ENCODE measurements at places on chromosomes 3 and 15. TPM values are rescaled to one million over a fixed set of nuclear protein-coding genes. Genes with fewer than 3 reads are reported as not detected.
A peak's percentile ranks its signal among the peaks of the same experiment; 100 is the strongest.

SEMA3F gene
- 1.5 TPM for total RNA-seq

IL17RE gene
- total RNA-seq = 0.29 TPM

DNA sequence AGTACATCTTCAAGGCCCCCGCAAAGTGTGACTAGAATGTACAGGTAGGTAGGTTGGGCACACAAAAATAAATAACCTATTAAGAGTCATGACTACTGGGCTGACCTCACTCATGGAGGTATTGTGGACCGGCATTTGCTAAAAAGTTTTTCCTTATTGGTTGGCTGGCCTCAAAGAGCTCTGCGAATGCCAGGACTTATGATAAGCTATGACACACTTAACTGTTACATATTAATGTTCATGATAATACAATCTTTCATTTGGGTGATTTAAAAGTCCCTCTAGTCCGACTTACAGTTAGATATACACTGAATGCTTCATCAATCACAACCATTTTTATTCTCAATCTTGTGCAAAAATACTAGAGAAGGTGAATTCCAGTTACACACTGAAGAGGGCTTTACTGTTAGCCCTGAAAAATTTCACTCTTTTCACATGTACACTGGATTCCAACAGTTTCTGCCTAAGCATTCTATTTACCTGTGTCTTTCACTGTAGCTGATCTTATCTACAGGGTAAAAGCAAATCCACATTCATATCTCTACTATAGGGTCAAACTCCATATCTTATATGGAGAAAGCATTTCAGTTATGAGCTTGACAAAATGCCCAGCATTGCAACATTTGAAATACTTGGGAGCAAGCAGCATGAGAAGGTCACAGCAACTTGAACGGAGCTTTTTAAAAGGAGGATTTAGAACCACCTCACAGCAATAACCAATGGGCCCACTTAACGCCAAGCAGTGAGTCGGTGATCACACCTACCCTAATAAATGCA lies 329.1 kb downstream of the FOXP1 start:
- no peak for DNase-seq

- peak; percentile 57 for DNase-seq
Measured at GRCh38 chr3:36540888-36541518, 160.7 kb downstream of the STAC start.
